ENCODE measurements at places on chromosomes 13 and 19.

- DNase-seq = no peak
Measured at GRCh38 chr19:18895824-18896341, at the start of gene CERS1. TSS of gene CERS1 (minus strand) at chr19:18896158. CDS start at chr19:18896072, 86 bp downstream.

DNA sequence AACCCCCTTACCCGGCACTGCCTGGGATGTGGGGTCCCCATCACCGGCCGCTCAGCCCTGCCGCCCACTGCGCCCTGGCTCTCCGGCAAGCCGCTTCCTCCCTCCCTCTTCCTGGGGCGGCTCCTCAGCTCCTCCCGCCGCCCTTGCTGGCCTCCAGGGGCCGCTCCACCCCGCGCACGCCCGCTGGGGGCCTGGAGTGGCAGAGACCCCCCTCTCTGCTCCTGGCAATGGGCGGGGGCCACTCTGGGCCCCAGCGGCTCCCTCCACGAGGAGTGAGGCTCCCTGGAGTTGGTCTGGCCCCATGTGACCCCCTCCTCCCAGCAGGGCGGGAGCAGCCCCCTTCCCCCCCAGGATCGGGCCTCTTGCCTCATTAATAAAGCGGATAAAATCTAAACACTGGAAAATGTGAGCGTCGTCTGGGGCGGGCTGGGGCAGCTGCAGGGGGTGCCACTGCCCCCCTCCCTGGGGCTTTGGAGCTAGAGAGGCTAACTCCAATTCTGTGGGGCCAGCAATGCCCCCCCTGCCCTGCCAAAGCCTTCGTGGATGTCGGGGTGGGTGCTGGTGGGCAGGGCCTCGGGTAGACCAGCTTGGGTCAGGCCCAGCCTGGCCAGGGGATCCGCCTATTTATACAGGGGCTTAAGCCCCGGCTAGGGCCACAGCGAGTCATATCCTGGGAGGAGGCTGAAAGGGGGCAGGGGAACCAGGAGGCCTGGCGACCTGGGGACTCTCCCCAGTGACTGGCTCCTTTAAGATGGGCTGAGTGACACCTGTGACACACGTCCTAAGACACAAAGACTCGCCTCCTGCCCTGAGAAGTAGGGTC, at the start of gene PTGER1:
TSS of gene PTGER1 (minus strand) at position 104 of the 823 bp plus-strand sequence. CDS start 1,034 bp downstream, outside the sequence.
- peak; percentile 70 for DNase-seq

DNA sequence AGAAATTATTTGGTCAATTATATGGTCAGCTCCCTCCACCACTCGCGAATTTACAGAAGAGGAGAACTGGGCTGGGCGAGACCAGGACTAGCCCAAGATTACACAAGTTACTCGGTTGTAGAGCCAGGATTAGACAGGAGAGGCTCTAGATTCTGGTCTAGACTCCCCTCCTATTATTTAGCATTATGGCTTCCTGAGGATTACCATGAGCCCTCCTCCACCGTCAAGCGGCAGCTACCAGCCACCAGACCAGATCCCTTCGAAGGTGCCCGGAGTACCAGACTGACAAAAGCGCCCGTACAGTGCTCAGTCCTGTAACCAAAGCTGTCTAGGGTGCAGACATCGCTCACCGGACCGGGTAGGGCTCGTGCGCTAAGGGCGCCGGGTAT, 497 bp upstream of the MLNR start:
- peak; percentile 10 for DNase-seq

- no peak for DNase-seq
Measured at GRCh38 chr13:99847318-99847750, 124.2 kb downstream of the ZIC5 start.

- DNase-seq = no peak
Measured at GRCh38 chr19:40335855-40336600, 12.2 kb downstream of the C19orf47 start.

- no peak for DNase-seq
Measured at GRCh38 chr19:14582894-14583340, at the start of gene CLEC17A. TSS of gene CLEC17A (plus strand) at chr19:14583084. CDS start at chr19:14583161, 77 bp downstream.

DNA sequence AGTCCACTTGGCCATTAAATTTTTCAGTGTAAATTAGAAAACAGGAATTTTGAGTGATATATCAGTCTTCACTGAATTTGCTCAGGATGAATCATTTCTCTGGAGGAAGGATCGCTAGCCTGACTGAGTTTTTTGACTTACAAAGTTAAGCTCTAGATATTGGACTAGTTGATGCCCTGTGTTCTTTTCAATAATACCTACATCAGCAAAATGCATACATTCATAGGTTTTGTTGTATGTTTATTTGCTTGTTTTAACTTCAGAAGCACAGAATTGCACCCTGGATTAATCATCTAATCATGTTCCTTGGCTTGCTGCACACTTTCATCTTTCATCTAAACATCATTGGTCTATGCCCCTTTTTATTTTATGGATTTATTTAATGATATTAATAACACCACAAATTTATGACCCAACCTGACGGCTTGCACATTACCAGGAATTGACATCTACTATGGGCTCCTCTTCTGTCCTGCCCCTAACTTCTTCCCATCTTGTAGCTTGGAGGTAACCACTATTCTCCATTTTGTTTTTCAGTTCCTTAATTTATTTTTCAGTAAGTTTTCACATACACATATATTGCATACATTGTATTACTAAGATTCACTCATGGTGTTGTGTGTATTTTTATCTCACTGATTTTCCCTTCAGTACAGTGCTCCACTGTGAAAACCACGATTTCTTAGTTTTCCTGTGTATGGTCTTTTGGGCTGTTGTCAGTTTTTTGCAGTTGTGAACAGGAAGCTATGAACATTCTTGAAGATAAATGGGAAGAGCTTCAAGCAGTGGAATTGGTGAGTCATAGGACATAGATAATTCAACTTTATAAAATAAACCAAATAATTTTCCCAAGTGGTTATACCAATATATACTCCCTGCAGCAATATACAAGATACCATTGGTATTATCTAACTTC, 23.3 kb downstream of the COMMD6 start:
- no peak for DNase-seq

DNA sequence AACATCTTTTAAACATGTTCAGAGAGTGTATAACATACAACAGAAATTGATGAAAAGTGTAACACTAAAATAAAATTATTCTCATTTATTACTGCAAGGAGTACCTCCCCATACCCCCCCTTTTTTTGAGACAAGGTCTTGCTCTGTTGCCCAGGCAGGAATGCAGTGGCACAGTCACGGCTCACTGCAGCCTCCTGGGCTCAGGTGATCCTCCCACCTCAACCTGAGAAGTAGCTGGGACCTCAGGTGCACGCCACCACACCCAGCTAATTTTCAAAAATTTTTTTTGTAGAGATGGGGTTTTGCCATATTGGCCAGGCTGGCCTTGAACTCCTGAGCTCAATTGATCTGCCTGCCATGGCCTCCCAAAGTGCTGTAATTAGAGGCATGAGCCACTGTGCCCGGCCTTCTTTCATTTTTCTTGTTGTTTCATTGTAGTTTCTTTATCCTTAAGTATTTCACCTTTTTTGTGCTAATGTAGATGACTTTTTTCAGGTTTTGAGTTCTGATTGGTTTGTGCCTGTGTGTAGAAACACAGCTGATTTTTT, 28.3 kb downstream of the GATAD2A start:
- no peak for DNase-seq

DNA sequence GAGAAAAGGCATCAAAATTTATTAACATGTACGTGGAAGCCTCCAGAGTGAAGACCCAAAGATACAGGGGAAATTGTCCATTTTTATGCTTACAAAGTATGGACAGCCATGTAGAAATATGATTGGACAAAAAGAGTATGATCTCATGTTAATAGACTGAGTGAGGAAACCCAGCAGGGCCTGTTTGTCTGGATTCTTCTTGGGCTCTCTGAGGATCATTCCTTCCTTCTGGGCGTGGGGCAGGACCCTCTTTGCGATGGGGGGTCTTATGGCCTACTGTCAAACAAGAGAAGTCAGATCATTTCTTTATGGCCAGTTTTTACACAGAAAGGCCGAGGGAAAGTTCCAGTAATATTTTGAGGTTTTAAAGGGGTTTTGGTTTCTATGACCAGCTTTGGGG, 110.8 kb downstream of the ESD start:
- DNase-seq = no peak

GRCh38 chr19:48308631-48309586, 16.4 kb upstream of the EMP3 start:
- DNase-seq = no peak

DNA sequence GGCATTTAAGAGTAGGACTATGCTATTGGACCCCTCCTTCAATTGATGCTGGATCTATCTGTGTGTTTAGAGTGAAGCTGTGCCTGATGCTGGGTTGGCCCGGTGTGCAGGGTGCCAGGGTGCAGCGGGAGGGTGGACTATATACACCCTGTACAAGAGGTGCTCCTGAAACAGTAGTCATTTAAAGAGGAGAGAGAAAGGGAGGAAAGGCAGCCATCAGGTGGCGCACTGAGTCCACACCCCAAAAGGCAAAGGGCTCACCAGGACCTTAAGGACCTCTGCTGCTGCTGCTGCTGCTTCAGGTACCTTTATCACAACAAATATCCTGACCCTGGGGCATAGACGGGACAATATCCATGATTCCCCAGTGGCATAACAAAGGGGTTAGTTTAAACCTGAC, 39.4 kb downstream of the ZNF136 start:
- peak; percentile 55 for DNase-seq

DNA sequence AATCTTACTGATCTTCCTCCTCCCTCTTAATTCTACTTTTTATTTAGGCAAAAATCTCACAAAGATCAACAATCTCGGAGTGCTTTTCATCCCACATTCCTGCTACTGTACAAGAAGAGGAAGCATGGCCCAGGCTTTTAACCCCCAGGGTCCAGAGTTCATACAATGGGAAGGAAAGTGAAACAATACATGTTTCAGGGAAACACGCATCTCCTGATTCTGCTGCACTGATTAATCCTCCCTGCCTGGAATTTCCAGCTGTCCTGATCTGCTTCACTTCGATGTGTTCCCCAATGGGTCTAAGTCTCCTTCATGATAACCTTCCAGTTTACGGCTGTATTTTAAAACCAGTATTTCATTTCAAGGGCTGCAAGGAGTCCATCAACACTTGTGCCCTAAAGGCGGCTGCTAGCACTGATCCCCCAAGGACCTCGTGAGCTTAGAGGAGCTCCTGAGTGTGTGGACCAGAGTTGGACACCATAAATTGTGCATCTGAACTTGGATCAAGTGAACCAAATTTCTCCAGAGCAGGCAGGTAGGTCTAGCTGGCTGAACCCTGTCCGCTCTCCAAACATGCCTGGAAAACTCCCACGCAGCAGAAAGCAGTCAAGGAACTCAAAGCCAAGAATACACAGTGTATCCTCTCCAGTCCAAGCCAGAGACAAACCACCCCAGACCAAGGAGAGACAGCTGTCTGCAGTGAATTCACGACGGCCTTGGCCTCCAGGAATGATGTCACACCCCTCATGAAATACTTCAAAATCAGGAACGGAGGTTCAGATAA, 44.3 kb downstream of the COL4A1 start:
- no peak for DNase-seq

- no peak for DNase-seq
Measured at GRCh38 chr13:101013245-101013644, 338.6 kb upstream of the TMTC4 start.

All from activated T-cell treated with anti-CD3 and anti-CD28 coated beads, Interleukin-2, amount 50 U/mL, for 72 hours (primary cell).